ENCODE measurements at places on chromosomes 5 and 9. TPM values are rescaled to one million over a fixed set of nuclear protein-coding genes. Genes with fewer than 3 reads are reported as not detected.

Gene CCNB1
- total RNA-seq = 169 TPM

Gene C5orf52
- not detected for total RNA-seq

Gene FAXDC2
- total RNA-seq = 9.3 TPM

Gene GABRP
- total RNA-seq = 55.6 TPM

Gene F2RL2
- total RNA-seq = 0.29 TPM

Gene CXCL14
- total RNA-seq = 70.3 TPM

Gene POLR1E
- 16.3 TPM for total RNA-seq

Gene NR4A3
- total RNA-seq = 3.4 TPM

Gene PCSK1
- 13.6 TPM for total RNA-seq

Gene ADGRD2
- 0.31 TPM for total RNA-seq

Gene FGF18
- 1.7 TPM for total RNA-seq

Gene CDX1
- total RNA-seq = 5.0 TPM

Gene GMCL2
- not detected for total RNA-seq

DNA sequence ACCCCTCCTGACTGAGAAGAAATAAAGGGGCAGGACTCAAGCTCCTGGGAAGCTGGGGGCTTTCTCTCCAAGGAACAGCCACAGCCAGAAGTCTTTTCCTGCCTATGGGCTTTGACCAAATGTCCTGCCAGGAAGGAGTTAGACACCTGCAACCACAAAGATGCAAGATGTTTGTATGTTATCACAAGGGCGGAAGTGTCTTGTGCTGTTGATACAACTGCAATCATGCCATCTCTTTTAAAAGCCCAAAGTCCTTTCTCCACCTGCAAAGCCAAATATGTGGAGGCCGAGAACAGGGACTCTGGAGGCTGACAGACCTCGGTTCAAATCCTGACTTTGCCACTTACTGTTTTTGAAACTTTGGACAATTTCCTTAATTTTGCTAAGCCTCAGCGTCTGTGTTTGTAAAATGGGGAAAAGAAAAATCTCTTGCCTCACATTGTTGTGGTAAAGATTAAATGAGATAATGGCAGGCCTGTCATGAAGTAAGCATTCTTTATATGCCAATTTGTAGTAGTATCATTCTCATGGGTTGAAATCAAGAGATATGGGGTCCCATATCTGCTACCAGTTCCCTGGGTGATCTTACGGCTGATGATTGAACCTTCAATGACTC, 17.0 kb downstream of the HRH2 start:
- no peak for DNase-seq

GRCh38 chr9:18075253-18075952, 398.6 kb upstream of the ADAMTSL1 start:
- DNase-seq = no peak

DNA sequence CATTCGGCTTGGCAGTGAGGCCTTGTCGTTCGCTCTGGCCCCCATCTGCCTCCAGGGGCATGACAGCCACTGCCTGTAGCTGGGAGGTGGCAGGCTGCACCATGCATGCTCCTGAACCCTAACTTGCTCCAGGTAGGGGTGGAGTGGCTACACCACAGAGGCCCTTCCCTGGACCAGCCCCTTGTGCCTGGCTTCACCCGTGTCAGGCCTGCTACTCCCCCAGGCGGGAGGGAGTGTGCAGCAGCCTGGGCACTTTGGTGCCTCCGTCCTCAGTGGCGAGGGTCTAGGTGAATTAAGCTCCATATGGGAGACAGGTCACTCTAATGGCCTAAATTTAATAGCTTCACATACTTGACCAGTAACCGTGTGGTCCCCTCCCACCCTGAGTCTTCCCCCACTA, 59.4 kb upstream of the LMX1B start:
- no peak for DNase-seq

DNA sequence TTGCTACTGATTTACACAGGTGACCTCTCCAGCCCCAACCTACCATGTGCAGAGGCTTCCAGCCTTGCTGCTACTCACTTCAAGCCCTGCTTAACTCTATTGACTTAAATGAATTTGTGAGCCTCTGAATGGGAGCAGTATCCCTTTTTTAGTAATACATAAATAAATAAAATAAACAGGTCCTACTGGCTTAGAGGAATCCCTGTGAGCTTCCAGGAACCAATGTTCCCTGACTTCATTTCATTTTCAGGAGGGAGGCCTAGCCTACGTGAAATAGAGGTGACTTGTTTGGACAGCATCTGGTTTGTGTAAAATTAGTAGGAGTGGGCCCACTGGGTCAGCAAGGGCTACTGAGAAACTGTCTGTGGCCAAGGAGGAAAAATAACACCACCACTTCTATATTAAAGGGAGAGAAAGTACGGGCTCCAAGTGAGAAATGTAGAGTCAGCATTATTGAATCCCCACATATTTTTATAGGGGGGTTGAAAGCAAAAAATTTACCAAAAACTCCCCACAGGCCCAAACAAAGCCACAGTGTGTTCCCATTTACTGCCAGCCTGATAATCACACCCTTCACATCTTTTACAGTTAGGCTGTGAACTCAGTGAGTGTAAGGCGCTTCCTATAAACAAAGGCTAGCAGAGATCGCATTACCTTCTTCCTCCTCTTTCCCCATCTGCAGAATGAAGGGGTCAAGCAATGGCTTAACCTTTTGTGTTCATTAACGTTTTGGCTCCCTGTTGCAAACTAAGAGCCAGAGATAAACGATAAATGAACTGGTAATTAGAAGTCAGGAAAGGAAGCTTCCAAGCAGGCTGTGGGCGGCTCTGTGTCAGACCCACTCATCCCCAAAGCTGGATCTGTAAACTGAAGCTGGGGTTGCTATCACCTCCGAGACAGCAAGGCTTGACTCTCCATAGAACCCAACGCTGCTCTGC, 138.8 kb upstream of the LIFR start:
- no peak for DNase-seq

- no peak for DNase-seq
Observed at GRCh38 chr5:171157775-171158174, 151.3 kb upstream of the TLX3 start.

DNA sequence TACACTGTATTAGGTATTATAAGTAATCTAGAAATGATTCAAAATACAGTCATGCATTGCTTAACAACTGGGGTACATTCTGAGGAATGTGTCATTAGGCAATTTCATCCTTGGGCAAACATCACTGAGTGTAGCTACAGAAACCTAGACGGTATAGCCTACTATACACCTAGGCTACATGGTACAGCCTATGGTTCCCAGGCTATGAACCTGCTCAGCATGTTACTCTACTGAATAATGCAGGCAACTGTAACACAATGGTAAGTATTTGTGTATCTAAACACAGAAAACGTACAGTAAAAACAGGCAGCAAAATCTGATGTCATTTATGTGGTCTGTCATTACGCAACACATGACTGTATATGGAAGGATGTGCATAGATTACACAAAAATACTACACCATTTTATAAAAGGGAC, 96.8 kb downstream of the RAPGEF6 start:
- DNase-seq = no peak

- no peak for DNase-seq
Observed at GRCh38 chr5:115456056-115456455, 88.5 kb downstream of the FEM1C start.

- DNase-seq = no peak
Observed at GRCh38 chr9:133773889-133774655, 35.9 kb upstream of the SARDH start.

DNA sequence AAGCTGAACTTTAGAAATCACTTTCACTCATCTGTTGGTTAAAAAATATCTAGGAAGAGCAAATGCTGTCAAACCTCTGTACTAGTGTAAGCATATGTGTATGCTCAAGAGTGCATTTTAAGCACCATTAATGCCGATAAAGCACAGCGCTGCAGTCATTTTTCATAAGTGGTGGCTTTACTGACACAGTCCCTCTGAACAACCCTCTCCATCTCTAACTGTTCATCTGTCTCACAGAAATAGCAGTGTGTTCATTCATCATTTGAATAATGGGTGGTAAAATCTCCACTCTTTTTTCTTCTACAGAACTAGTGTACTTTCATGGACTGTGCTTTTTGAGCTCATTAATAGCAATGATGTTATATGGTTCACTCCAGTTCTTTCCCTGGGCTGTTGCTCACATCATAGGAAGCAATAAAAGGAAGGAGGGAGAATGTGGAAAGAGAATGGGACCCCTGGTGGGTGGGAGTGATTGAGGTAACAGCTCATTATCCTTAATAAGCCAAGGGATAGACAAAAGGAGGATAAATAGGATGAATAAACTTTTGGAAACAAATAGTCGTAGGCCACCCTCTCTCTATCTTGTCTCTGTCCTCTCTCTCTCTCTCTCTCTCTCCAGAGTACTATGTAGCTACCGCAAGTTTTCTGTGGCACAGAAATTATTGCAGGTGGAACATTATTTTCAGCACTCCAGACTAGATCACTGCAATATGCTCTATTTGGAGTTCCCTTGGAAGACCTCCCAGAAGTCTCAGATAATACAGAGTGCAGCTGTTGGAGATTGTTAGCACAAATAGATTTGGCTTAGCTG, 117.9 kb upstream of the PRDM9 start:
- DNase-seq = no peak

DNA sequence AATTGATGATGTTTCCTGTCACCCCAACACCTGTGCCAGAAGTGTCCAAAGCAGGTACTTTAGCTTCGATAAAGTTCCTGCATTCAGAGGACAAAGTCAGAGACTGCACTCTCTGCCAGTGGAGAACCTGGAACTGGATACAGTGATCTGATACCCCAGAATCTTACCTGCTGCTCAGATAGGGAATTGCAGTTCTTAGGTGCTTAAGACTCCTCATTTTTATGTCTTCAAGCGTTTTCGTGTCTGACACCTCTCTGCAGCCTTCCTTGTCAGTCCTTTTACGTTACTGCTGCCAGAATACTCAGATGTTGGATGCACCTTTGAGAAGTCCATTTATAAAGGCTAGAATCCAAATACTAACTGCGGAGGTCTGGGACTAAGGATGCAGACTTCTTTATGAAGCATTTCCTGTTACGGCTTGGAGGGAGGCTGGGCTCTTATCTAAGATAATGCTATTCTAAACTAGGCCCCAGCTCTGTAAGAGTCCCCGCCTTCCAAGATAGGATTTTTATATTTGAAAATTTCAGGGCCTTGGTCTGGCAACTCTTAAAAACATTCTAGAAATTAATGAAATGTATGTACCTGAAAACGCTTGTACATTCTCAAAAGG, 1.9 kb downstream of the ISOC1 start:
- no peak for DNase-seq

- DNase-seq = no peak
Observed at GRCh38 chr9:134343637-134344036, 17.4 kb downstream of the RXRA start.

- DNase-seq = no peak
Observed at GRCh38 chr5:113176196-113176595, 199.6 kb downstream of the DCP2 start.

DNA sequence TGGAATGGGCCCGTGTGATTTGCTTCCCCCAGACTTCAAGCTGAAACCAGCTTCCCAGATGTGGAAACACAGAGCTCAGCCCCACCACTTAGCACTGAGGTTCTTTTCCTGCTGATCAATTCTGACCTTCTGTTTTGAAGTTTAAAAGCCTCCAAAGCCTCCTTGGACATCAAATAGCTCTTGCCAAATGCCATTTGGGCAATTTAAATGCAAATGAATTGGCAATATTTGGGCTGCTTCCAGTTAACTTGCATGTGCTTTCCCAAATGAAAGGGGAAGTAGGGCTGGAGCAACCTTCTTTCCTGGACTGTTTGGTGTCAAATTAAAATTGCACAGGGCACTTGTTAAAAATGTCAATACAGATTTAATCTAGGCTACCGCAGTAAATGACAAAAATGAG, 710.5 kb downstream of the TLR4 start:
- DNase-seq = no peak

DNA sequence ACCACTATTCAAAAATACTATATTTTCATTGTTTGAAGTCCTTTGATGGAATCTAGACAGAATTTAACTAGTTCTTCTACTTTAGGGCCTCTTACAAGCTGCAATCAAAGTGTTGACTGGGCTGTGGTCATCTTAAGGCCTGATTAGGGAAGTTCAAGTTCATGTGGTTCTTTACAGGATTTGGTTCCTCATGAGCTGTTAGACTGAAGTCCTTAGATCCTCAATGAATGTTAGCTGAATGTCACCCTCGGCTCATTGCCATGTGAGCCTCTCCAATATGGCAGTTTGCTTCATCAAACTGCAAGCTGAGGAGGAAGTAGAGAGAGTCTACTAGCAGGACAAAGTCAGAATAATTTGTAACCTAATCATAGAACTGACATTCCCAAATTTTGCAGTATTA, 135.1 kb downstream of the CSNK1G3 start:
- DNase-seq = no peak

DNA sequence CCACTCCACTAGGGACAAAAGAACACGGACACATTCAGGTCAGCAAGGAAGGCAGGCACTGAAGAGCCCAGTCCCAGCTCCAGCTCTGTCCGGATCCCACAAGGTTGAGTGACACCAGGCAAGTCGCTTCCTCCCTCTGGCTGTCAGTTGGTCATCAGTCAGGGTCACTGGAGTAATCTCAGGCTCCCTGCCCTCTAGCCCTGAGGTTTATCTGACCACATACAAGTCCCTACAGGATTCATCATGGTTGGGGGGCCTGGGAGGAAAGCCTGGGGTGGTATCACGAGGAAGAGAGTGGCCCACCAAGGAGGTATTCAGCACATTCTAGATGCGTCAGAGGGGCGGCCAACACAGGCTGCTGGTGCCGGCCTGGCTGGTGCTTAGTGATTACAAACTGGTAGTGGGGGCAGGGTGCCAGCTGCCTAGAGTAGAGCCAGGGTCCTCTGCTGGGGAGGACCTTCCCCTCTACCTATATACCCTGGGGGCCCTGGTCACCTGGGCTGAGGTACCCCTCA, 81.5 kb downstream of the SHB start:
- no peak for DNase-seq

- DNase-seq = no peak
Observed at GRCh38 chr5:36665628-36666027, 59.2 kb downstream of the SLC1A3 start.

DNA sequence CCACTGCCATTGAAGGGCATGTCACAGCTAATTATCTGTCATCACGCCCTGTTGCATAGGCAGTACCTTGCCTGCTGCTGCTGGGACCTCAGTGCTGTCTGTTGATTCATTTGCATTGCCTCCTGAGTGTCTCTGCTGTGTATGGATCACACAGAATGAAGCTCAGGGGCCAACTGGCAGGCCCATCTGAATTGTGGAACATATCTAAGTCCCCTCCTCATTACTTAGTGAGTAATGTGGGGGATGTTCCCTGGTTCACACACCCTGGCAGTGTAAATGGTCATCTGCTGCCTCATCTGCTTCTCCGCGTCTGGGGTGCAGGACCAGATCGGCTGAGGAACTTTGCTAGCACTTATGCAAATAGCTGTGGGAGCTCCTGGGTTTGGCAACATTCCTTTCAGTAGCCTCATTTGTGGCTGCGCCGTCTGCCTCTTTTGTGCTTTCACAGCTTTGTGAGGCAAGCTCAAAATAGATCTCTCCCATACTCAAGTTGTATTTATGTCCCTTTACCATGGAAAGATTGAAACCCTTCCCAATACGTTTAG, 25.4 kb downstream of the TYRP1 start:
- DNase-seq = no peak

DNA sequence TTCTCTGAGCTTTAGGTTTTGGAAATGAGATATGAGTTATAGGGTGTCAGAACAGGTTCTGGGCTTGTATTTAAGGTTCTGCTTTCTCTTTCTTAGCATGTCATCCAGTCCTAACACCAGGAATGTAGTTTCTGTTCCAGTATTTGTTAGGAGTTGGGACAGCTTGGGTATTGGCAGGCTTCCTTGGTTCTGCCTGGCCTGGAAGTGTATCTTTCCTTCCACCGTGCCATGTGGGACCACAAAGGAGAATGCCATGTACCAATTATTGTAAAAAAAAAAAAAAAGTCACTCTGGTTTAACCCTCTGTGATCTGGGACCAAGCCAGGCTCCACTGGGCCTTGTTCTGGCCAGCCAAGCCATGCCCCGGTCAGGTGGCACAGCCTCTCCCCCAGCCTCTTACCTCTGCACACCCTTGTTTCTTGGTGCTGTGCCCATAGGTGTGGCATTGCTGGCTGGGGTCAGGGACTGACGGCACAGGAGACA, 47.8 kb downstream of the ARHGAP26 start:
- no peak for DNase-seq

All from type B pancreatic cell (in vitro differentiated cells).